ENCODE measurements at places on chromosomes 2 and 18.

GRCh38 chr2:149090706-149091105 is 52.2 kb downstream of the LYPD6B start:
- peak; percentile 34 for DNase-seq

- DNase-seq, result no peak
Observed at GRCh38 chr2:189168856-189169499, 10.6 kb downstream of the COL5A2 start.

- DNase-seq, result no peak
Observed at GRCh38 chr18:57776767-57777166, 26.3 kb downstream of the ATP8B1 start.

- DNase-seq, result no peak
Observed at GRCh38 chr2:113768770-113769169, 12.3 kb upstream of the SLC35F5 start.
